ENCODE measurements at places on chromosomes 11 and 22.

- no peak for DNase-seq
Observed at GRCh38 chr11:65651589-65652510, 10.9 kb downstream of the RELA start.

DNA sequence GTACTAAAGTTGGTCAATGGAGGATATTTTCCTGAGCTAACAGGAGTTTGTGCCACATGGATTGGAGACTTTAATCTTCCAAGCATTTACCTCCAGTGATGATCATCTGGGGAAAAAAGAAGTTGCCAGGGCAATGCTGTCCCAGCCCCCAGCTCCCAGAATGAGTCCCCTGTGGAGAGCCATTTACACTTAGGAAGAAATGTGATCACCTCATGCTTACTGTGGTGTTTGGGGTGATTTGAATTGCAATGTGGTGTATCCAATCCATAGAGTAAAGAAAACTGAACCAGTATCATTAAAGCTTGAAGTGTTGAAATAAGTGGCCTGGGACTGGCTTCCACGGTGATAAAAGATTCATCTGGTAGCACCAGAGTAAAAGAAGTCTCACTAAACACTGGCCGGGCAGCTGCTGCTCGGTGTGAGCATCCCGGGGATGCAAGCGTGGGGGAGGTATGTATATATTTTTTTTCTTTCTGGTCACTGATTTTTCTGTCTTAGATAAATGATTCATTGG lies 117.2 kb upstream of the NTM start:
- DNase-seq, result no peak

- no peak for DNase-seq
Observed at GRCh38 chr11:28899706-28900105, 791.5 kb downstream of the METTL15 start.

- no peak for DNase-seq
Observed at GRCh38 chr22:50208430-50208938, 7.7 kb downstream of the SELENOO start.

DNA sequence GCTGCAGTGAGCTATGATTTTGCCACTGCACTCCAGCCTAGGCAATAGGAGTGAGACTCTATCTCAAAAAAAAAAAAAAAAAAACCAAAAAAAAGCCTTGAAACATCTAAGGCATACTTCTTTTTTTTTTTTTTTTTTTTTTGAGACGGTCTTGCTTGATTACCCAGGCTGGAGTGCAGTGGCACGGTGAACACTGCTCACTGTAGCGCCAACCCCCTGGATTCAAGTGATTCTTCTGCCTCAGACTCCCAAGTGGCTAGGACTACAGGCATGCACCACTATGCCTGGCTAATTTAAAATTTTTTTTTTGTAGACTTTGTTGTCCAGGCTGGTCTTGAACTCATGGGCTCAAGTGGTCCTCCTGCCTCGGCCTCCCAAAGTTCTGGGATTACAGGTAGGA lies 19.5 kb downstream of the ARFGAP3 start:
- no peak for DNase-seq

DNA sequence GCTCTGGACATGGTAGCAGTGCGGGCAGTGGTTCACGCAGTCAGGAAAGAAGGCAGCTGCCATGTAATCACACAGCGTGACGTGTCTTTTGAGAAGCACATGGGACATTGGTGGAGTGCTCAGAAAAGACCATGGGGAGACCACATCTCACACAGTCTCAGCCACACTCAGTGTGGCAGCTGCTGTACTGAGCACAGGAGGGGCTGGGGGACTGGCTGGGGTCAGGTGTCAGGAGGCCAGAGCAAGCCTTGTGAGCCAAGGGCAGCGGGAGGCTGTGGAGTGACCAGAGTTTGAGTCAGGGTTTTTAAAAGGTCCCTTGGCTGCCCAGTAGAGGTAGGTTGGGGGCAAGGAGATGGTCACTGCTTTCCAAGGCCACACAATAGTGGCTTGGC lies 18.5 kb downstream of the CLDN5 start:
- DNase-seq, result no peak

GRCh38 chr11:12777208-12777874 lies 103.1 kb downstream of the TEAD1 start:
- DNase-seq, result no peak

DNA sequence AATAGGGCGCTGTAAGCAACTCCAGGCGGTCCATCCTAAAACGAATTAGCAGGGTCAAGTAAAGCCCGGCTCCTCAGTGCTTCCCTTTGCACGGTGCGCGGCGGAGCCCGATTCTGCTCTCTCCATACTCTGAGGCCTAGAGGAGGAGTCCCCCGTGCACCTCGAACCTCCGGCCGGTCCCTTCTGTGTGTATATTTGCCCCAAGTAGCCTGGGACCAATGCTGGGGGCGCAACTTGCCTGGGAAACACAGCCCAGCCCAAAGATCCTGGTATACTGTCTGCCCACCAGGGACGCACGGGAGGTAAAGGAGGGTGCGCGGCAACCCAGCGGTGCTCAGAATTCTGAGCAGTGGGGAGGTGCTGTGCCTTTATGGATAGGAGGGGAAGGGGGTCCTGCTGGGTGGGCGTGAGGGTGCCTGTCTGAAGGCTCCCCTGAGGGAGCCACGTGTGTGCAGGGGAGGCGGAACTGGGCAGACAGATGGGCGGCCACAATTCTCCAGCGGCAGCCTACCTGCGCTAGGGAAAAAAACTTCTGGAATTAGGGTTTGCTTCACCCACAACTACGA lies 4.8 kb upstream of the TBX1 start:
- DNase-seq, result no peak

DNA sequence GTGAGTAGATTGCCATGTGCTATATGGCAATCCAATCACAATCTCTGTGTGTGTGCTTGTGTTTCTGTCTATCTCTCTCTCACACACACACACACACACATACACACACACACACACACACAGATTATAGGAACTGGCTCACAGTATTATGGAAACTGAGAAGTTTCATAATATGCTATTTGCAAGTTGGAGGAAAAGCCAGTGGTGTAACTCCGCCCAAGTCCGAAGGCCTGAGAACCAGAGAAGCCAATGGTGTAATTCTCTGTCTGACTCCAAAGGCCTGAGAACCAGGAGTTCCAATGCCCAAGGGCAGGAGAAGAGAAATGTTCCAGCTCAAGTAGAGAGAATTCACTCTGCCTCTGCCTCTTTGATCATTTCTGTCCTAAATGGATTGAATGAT lies 37.2 kb downstream of the GLYATL2 start:
- no peak for DNase-seq

DNA sequence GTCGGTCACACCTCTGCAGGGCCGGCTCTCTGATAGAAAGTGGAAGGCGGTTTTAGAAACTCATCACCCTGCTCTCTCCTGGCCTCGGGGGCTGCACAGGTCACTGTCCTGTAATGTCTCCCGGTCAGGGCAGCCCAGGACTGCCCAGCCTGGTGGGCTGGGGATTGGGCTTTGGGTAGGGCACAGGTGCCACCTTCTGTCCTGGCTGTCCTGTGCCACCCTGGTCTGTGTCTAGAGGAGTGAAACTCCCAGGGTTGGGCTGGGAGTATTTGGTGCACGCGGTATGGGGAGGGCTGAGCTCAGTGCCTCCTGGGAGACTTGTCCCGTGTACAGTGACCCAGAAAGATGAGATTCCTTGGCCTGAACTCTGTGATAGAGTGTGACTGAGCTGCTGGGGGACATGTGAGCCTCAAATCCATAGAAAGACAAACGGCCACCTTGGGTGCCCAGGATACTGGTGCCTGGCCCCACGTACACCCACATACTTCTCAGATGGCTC lies 17.8 kb downstream of the SART1 start:
- no peak for DNase-seq
